ENCODE measurements at places on chromosomes 1 and 21.
A peak's percentile ranks its signal among the peaks of the same experiment; 100 is the strongest.

GRCh38 chr1:98468111-98468717 is 193.3 kb upstream of the SNX7 start:
- DNase-seq: peak; percentile 29

DNA sequence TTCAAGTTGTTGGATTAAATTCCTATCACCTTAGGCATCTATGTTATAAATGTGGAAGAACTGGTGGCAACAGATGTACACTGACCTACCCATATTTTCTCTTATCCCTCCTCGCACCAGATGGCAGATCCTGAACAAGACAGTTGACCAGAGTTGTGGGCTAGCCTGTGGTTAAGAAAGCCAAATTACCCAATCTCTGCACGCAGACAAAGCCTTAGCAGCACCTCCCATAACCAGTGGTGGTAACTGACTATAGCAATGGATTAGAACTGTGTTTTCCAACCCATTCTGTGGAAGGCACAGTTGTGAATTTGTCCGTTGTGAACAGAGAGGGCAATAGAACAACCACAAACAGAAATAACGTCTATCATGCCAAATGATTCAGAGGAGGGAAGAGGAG is 20.6 kb downstream of the ABCB10 start:
- DNase-seq: no peak

DNA sequence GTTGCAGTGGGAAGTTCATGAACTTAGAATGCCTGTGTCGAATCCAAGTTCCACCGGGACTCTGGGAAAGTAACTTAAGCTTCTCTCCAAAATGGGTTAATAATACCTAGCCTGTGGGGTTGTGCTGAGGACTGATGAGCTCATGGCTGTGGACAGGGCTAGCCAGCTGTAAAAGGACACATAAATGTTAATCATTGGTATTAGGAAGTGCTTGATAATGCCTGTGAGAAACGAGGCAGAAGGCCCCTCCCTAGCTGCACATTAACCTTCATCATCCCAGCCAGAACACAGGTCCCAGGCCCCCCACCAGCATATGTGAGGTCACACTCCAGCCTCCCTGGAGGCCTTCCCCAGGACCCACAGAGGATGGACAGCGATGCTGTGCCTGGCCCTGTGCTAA is 789 bp upstream of the GJB4 start:
- DNase-seq: no peak

- DNase-seq: no peak
Observed at GRCh38 chr1:24503059-24503751, 569 bp downstream of the RCAN3 start.

DNA sequence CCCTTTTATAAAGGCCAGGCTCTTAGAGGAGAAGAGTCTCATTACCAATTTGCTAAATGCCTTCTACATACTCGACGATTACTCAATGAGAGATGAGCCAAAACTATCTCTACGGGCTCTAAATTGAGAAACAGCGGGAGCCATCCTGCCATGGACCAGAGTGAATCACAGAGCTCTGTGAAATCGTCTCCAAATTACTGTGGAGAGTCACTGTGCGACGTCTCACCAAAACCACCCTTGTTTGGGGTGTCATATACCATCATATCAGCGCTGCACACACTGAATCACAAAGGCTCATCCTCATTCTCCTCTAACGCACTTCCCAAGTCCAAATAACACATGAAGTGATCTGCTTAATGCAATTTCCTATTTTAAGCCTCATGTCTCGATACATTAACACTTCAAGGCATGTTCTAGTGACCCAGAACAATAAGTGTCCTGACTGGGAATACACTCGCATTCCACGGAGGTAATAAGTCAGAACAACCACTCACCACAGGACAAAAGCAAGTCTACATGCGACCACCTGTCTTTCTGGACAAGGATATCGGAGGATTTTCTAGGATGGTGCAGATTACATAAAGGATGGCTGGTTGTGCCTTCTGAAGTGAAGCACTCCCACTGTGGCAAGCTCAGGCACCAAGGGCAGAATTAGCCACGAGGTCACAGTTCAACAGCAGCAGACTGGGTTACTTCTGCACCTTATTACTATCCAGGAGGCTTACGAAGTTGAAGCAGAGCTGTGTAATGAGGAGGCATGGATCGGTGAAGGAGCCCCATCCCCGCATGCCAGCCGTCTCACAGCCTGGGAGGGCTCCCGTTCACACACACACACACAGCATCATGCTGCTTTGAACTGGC is 44.3 kb downstream of the NID1 start:
- no peak for DNase-seq

DNA sequence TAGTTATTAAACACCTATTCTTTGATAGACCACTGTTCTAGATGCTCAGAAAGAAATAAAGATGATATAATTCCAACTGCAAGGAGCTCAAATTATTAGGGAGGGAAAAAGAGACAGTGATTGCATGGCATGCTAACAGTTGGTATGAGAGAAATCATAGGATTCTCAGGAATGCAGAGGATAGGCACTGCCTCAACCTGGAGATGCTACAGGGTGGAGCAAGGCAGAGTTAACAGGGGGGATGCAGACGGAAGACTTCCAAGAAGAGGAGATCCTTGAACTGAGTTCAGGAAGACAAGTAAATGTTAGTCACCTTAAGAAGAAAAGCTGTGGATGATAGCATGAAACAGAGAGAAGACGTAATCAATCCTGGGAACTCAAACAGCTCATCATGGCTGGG is 123.7 kb downstream of the DAB1 start:
- DNase-seq: no peak

- no peak for DNase-seq
Observed at GRCh38 chr1:221699577-221699976, 42.3 kb downstream of the DUSP10 start.

- no peak for DNase-seq
Observed at GRCh38 chr21:33113131-33113530, 43.2 kb downstream of the OLIG1 start.

DNA sequence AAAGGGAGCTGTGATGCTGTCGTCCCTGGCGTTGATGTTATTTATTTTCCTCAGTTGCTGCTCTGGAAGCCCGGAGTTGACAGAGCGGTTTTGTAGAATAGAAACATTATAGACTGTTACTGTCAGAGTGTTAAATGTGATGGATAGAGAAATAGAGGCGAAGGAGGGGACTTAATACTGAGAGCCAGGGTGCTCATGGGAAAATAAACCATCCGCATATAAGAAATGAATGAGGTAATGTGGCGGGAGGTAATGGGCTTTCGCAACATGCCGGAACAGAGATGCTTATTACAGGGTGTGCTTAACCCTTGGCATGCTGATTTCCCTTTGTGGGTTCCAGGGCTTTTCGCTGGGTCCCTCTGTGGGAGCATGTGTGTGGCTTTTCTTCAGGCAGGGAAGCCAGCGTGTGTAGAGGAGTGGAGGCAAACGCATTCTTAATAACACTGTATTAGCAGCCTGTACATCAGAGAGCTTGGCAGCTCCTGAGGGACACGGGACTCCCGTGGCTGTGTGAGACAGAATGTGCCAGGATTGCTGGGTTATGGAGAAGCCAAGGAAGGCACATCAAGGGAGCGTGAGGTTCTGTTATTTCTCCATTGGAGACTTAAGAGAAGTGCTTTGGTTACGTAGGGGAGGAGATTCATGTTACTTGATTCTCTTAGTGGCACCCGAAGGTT is 141.0 kb downstream of the PBX1 start:
- DNase-seq: no peak

- DNase-seq: no peak
Observed at GRCh38 chr1:190478149-190479049, 735 bp upstream of the BRINP3 start.

GRCh38 chr1:228037401-228038386 is 30.9 kb downstream of the WNT3A start:
- DNase-seq: no peak

GRCh38 chr1:21837476-21837875 is 25.4 kb downstream of the LDLRAD2 start:
- no peak for DNase-seq

- DNase-seq: no peak
Observed at GRCh38 chr1:42753070-42753469, 13.0 kb upstream of the CLDN19 start.

GRCh38 chr1:10761503-10762152 is 34.8 kb downstream of the CASZ1 start:
- DNase-seq: no peak

DNA sequence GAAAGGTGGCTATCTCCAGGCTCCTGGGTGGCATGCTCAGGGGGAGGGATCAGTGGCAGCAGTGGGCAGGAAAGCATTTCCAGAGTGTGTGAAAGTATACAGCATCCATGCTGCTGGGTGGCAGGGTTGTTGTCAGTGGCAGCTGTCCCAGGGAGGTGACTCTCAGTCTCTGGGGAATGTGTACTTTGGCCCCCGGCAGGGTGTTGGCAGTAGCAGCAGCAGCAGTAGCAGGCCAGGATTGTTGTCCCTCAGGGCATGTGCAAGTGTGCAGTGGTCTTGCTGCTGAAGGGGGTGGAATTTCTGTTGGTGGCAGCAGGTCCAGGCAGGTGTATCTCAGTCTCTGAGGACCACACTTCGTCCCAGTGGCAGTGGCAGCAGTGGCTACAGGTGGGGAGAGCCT is 71.7 kb upstream of the GUCA2B start:
- no peak for DNase-seq

- no peak for DNase-seq
Observed at GRCh38 chr1:7351649-7352048, 419.4 kb upstream of the VAMP3 start.

DNA sequence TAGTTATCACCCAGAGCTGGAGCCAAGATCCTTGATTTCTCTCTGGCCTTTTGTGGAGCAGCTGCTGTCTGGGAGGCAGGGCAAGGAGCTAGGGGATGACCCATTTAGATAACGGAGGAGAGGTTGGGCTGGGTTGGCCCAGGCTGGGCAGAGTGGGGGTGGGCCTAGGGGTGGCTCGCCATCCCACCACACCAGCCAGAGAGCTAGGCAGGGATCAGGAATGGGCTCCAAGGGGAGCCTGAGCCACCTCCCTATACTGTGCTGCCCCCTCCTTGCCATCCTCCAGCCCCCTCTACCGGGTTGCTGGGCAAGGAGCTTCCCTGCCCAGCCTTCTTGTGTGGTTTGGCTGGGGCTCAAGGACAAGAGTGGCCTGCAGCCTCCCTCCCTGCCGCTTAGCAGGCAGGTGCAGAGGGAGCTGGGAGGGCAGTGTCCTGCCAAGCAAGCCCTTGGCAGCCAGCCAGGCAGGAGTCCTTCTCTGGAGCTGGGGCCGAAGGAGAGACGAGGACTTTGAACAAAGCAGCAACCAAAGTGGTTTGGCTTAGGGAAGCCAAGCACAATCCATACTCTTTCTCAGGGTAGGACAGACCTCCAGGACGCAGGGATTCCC is 4.1 kb downstream of the NUAK2 start:
- DNase-seq: no peak

DNA sequence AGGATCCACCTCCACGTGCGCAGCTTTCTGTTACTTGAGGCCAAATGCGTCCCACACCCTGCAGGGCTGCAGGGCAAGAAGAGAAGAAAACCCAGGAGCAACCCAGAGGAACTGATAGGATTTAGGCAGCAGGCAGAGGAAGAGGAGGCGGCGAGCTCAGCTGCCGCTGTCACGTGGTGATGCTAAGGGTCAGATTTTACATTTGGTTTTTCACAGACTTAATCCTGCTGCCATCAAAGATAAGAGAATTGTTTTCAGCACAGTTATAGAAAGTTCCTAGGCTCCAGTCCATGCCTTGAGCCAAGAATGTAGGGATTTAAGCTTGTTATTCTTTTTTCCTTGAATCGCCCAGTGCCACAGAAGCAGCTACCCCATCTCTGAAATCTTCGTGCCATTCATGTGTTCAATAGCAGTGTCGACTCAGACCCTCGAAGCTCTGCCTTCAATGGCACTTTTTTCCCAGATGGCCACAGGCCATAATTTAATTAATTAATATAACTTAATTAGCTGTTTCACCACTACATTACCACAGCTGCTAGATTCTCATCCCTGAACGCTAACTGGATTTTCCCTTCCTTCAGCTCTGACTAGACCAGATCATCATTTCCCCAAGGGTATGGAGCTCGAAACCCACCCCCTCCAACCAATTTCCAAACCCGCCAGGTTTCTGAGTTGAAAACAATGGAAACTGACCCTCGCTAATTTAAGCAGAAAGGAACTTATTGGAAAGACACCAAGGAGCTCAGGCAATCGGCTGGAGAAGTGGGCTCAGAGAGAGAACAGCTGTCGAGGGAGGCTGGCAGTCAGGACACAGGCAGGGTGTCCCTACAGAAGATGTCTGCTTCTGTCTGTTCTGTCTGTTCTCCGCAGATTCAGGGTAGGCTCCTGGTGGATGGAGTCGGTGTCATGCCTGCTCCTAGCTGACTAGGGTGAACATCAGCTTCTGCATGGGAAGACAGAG is 36.2 kb downstream of the LDLRAP1 start:
- DNase-seq: no peak

DNA sequence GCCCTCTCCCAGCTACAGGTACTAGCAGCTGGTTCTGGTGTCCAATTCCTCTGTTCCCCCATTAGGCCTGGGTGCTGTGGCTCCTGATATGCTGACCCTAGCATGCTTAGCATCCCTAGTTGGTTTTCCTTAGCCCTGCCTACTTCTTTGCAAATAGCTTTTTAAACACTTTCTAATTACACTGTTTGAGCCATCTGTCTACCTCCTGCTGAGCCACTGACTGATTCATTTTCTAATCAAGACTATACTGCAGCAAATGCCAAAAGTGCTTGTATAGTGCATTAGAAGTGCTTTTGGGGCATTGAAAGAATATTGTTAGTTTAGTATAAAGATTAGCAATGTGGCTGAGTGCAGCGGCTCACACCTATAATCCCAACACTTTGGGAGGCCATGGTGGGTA is 36.3 kb downstream of the ERICH3 start:
- DNase-seq: no peak

DNA sequence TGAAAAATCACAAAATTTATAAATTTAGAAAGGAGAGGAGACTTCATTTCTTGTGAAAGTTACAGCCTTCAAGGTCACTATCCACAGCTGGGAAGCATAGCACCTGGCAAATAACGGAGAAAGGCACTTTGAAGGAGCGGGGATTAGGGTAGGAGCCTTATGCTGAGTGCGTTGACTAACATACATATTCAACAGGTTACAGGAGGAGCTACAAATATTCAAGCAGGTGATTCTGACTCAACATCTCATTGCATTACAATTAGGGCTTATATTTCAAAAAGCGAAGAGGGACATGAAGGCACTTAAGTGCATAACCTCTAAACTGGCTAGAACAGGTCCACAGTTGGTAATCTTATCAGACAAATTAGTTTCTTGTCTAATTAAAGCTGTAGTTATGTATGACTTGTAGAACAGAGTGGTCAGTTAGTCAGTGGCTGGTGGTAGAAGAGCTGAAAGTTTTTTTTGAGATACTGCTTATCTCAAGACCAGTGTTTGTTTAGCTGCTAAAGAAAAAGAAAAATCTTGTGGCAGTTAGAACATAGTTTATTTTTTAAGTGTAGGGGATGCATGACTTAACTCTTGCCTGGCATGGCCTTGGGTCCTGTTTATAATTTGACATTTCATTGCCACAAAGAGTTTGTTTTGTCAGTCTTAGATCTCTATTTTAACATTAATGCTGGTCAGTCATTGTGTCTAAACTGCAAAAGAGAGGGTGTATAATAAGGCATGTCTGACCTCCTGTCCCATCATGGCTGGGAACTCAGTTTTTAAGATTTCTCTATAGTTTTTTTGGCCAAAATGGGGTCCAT is 311.5 kb downstream of the DUSP10 start:
- DNase-seq: no peak

GRCh38 chr21:36613059-36613458 is 85.9 kb upstream of the SIM2 start:
- DNase-seq: no peak
